ENCODE measurements at places on chromosomes 3 and 15.

DNA sequence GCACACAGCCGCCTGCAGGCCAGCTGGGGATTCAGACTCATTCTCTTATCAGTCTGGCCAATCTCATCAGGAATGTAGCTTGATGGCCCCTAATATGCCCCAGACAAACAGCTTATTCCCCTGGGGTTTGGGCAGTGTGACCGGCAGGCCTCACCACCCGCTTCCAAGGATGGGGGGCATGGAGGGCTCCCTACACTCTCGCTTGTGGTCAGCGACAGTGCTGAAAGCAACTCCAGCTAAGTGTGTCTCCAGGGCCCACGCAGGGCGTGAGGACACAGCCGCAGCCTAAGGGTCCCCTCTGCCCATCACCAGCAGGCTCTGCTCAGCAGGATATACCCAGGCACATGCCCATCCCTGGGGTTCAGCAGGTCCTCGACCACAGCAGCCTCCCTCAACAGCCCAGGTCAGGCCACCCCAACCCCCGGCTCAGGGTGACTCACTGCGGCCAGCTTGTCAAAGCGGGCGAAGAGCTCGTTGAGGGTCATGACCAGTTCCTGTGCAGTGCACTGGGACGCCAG, 116.7 kb downstream of the ADCY5 start:
- DNase-seq = no peak

GRCh38 chr15:99118801-99119546, 14.1 kb downstream of the SYNM start:
- DNase-seq = no peak

DNA sequence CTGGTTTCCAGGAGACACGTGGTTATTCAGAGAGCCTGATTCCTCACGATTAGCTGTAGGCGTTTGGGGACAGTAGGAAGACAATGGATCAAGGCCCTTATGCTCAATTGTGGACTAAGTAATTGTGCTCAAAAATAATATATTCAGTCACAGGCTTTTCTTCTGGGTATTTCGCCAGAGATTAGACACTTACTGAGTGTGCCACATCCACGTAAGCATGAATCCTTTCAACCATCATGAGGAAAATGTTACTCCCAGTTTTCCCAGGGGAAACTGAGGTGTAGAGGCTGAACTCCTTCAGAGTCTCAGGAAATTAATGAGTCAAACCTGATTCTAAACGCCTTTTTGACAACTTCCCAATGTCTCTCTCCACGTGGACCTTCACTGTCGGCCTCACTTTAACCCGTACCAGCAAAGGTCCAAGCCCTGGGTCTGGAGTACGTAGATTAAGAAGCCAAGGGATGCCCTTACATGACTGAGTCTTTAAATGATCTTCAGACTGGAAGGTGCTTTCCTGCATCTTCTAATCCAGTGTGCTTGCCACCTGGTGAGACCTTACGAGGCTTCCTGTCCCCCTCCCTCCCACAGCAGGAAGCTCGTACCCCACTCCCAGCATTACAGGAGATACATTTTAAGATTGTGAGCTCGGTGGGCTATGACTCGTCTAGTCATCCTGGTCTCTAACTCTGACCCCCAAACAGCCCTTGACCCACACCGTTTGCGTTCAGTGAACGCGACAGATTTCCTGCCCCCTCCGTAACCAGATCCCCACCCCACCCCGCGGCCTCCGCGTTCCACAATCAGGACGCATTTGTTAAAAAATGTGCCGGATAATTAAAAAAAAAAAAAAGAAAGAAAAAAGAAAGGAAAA, 1.7 kb downstream of the PKM start:
- no peak for DNase-seq

GRCh38 chr3:194496217-194496919, 9.6 kb upstream of the ATP13A3 start:
- DNase-seq = no peak

DNA sequence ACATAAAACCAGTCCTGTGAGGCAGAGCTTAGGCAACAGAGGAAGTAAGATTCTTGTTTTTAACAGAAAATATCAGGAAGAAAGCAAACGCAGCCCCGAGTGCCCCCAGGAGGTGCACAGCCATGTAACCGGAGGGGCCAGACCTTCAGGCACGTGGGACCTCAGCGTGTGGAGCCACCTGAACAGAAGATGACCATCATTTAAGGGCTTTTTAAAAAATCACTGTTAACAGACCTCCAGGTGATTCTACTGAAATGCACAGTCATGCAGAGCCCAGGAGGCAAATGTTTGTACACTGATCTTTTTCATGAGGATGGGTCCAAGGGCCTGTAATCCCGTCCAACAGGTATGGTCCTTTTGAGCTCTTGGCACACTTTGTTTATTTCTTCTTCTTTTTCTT, 38.8 kb downstream of the SPG21 start:
- no peak for DNase-seq

GRCh38 chr15:34603095-34603494, 19.6 kb upstream of the GOLGA8B start:
- no peak for DNase-seq

GRCh38 chr3:46467562-46467961, 2.9 kb upstream of the LTF start:
- no peak for DNase-seq

GRCh38 chr15:67980773-67981685, 73.1 kb upstream of the PIAS1 start:
- no peak for DNase-seq

DNA sequence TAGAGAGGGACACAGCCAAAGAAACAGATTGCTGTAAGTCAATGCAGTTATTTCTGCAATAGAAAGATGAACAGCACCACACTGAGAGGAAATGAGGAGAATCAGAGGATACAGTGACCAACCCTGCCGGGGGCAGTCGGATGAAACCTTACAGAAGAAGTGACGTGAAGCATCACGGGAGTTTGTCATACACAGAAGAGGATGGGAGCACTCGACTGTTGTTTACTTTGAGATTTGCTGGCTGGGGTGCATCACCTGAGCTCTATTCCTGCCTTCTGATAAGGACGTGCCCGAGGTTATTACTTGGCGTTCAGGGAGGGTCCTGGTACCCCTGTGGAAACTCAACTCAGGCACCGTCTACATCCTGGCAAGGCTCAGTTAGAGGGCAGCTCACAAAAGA, 45.4 kb downstream of the MAGEF1 start:
- DNase-seq = no peak

- DNase-seq = no peak
These were observed 145.6 kb upstream of the TMCO5A start for GRCh38 chr15:37788767-37789396.

DNA sequence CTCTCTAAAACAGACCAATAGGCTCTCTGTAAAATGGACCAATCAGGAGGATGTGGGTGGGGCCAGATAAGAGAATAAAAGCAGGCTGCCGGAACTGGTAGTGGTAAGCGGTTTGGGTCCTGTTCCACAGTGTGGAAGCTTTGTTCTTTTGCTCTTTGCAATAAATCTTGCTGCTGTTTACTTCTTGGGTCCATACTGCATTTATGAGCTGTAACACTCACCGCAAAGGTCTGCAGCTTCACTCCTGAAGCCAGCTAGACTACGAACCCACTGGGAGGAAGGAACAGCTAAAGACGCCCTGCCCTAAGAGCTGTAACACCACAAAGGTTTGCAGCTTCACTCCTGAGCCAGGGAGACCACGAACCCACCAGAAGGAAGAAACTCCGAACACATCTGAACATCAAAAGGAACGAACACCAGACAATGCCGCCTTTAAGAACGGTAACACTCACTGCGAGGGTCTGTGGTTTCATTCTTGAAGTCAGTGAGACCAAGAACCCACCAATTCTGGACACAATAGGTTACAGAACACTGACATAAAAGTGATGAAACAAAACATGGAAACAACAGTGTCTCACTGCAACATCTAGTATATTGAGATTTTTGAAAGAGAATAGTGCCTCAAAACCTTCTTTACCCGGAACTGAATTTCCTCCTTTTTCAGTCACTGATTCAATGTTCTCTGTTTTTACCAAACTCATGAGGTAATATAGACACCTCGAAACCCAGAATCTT, 28.8 kb upstream of the PLSCR2 start:
- DNase-seq = no peak

- DNase-seq = no peak
These were observed 28.7 kb downstream of the SEMA5B start for GRCh38 chr3:122998856-122999255.

DNA sequence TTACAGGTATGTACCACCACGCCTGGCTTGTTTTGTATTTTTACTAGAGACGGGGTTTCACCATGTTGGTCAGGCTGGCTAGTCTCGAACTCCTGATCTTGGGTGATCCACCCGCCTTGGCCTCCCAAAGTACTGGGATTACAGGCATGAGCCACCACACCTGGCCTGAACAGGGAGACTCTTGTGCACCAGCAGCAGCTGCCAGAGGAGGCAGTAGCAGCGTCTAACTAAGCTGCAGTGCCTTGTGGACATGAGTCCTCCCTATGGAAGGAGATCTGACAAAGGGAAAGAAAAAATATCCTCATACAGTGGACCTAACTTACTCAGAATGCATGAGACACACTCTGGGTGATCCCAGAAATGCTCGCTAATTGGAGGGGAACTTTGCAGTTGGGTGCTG, 36.8 kb upstream of the NEO1 start:
- DNase-seq = no peak

DNA sequence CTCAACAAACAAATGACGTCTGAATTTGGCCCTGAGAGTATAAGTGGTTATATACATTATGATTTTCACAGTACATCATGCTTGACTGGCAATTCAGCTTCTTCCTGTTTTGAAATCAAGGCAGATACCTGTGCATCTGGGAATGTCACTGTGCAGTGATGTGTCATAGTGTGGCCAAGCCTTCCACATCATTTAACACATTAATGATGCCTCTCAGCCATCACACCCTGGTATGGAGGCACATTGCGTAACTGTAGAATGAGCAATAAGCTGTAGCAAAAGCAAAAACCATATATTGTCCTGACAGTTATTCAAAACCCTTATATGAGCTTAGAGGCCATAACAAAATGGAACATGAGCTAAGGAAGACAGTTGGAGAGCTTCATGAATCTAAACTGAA, 246.0 kb downstream of the EPHA3 start:
- no peak for DNase-seq

DNA sequence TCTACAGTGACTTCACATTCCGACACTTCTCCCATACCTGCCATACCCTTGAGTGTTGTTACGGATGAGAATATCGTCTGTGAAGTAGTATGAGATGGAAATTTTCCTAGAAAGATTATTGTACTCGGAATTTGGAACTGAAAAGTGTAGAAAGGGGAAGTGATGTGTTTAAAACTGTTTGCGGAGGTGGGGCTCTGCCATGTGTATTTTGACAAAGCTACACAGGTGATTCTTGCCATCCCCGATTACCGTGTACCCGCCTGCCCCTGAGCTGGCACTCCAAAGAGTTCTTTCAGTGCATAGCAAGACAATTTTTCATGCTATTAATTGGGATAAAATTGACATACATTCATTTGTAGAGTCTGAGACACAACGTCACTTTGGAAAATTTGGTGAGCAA, 81.7 kb downstream of the OPA1 start:
- DNase-seq = no peak

GRCh38 chr3:5013021-5013906, 34.0 kb downstream of the BHLHE40 start:
- DNase-seq = no peak

GRCh38 chr3:11143476-11143875, 10.8 kb upstream of the HRH1 start:
- DNase-seq = no peak

DNA sequence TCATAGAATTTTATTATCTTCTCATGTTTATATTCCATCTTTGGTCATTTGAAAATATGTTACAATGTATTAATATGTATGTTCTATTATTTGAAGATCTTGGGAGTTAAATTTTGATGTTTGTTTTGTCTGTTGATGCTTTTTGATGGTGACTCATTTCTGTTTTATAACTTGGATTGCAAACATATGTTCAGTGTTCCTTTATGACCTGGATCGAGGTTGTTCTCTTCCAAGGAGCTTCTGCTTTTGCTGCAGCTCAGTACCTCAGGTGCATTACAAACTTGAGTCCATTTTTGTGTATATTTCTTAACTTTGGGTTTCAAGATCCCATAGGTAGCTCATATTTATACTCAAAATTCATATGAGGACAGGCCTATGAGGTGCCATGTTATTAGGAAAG, 37.1 kb downstream of the ESYT3 start:
- no peak for DNase-seq

DNA sequence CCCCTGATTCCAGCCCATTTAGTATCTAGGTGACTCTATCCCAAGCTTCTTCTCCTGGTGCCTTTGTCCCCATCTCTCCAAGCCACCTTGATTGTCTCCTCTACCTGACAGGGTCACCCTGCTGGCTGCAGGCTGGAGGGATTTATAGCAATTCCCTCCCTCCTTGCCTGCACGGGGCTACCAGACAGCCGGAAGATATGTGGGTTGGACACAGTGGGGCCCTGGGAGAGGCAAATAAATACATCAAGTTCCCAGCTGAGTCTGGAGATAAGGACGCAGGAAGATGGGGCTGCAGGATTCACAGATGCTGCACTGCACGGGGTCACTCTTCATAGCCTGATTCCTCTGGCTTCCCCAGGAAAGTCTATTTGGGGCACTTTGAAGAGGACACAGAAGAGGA, 9.3 kb upstream of the ISLR2 start:
- DNase-seq = no peak

DNA sequence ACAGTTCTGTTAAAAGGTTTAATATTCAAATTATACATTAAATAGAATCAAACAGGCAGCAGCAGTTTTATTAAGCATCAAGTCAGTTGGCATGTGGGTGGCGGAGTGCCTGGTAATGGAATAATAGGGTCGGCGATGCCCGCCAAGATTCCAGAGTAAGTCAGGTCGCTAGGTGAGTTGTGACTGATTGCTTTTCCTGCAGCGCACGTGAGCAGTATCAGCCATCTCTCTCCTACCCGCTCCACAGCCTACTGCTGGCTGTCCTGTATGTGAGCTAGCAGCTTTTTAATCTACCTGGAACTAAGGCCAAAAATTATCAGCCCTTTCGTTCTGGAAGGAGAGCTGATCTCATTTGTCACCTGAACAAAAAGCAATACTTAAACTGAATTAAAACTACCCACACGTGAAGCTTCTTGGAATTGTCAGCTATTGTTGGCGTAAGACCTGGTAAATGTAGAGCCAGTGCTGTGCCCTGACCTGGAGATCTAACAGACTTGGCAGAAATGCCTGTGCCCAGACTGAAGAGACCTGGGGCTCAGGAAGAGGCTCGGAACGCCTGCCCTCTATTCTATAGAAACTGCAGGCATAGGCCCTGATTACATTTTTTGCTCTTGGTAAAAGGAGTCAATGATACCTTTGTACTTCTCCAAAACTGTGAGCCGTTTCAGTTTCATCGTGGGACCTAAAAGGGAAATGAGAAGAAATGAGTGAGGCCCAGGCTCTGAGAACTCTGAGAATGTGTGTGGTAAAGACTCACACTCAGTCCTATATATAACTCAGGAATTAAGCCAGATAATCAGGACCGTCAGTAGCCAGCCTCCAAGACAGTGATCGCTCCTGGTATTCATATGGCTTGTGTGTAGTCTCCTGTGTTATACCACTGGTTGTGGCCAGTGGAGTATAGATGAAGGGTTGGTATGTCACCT, 21.9 kb downstream of the IDH3A start:
- DNase-seq = peak; percentile 64

- DNase-seq = no peak
These were observed 256.3 kb upstream of the KCNH8 start for GRCh38 chr3:18892047-18892446.

GRCh38 chr3:188558343-188559071, 404.6 kb downstream of the LPP start:
- no peak for DNase-seq

GRCh38 chr15:67762610-67763368, 62.5 kb upstream of the SKOR1 start:
- DNase-seq = peak; percentile 71

Data from GM10248 (cell line).